ENCODE measurements at places on chromosomes 6 and 20.

DNA sequence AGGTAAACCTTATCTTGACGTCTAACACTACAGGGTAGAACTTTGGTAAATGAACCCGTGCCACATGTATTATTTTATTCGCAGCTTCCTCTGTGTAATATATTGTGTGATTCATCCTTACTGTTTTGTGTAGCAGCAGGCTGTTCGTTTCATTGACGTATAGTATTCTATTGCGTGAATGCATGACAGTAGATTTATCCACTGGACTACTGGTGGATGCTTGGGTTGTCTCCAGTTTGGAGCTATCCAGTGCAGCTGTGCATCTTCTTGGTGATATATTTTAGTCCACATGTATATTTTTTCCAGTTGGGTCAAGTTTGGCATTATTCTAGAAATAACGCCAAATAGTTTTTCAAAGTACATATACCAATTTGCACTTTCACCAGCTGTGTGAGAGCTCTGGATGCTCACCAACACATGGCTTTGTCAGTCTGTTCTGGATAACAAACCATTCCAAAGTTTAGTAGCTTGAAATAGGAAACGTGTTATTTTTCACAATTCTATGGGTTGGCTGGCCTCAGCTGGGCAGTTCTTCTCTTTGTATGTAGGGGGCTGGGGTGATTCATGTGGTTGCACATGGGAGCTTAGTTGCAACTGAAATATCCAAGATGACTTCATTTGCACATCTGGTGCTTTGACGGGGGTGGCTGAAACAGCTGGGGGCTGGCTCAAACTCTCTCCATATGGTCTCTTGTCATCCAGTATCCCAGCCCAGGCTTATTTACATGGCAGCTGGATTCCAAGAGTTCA, 9.3 kb downstream of the ECT2L start:
- no peak for DNase-seq

DNA sequence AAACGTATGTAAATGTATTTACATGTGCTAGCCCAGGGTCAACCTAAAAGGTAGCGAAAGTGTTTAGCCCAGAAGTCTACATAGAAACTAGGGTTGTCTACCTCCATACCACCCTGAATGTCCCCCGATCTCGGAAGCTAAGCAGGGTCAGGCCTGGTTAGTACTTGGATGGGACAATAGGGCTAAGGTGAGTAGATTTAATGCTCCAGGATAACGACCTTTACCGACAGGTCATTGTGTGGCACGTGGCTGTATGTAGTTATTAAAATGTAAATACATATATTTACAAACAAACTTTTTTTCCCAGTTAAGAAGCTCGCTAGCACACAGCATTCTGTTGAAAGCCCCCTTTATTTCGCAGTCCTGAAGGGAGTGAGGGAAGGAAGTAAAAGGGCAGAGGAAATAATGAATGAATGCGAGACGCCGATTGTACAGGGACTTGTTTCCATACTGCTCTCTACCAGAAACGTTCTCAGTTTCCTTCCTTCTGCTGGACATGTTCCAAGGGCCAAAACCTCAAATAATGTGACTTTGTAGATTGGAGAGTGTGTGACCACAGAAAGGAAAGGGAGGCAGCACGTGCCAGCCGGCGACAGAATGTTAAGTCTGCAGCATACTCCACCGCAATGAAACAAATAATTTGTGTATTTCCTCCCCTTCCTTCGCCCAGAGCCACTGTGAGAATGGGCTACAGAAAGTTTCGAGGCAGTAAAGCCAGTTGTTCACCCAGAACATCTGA, 612 bp downstream of the ADAT2 start:
- DNase-seq, result no peak

DNA sequence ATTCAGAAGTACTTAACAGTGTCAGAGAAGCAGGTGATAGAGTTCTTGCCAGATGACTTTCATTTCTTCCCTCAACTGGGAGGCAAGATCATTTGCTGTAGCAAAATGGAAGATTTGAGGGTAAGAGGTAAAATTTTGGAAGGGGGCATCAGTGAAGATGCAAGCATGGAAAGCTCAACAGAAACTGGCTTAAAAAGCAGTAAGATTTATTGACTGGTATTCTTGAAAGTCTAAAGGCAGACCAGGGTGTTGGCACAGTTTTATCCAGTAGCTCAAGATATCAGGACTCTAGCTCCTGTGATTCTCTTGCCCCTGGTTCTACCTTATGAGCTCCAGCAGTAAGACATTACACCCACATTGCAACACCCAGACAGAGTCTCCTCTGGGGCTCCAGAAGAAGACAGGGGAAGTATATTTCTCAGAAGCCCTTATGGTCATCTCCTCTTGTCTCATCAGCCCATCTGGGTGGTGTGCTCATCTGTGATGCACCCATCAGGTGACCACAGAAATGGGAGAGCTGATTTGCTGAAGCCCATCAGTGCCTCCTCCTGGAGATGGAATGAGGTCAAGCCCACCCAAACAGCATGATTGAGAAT, 16.0 kb upstream of the MOCS1 start:
- no peak for DNase-seq

GRCh38 chr6:56659721-56660380, 17.2 kb upstream of the DST start:
- DNase-seq, result no peak

DNA sequence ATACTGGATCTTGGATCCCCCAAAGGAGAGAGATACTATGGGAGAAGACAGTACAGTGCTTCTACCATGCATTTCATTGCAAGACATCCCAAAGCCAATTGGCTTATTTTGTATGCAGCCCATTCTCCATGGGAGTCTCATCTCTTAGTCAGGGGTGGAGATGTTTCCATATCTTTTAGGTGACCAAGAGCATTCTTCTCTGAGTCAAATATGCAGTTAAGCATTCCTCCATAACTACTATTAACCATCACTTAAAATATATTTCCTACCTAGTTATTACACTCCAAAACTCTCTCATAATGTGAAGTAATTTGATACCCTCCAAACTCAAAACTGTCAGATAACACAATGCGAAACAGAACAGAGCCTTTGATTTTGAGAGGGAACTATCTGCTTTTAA, 542.6 kb downstream of the HDGFL1 start:
- DNase-seq, result no peak

DNA sequence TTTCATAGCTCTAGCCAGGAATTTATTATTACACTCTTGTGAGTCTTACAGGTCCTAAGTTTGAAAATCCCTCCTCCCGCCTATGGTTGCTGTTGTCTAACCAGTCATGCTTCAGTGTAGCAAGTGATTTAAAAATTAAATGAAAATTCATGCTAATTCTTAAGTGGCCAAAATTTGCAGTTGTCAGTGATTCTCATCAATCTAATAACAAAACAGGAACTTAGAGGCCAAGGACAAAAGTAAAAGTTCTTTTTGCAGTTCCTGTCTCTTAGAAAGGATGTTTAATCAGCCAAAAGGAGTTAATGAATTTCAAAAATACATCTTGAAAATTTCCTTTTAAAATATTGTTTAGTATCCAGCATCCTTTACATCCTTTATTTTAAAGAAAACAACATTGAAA, 36.3 kb downstream of the VTA1 start:
- DNase-seq, result no peak

- no peak for DNase-seq
These were observed 3.2 kb downstream of the PCMT1 start for GRCh38 chr6:149752600-149753373.

- DNase-seq, result no peak
These were observed 375.6 kb downstream of the ZFAND3 start for GRCh38 chr6:38195113-38195635.

GRCh38 chr6:117992856-117993255, 85.8 kb downstream of the SLC35F1 start:
- DNase-seq, result no peak

Measured in activated naive CD8-positive, alpha-beta T cell treated with anti-CD3 and anti-CD28 coated beads, Interleukin-2, amount 50 U/mL, for 16 hours (primary cell).